ENCODE measurements at places on chromosomes 2 and 18.

DNA sequence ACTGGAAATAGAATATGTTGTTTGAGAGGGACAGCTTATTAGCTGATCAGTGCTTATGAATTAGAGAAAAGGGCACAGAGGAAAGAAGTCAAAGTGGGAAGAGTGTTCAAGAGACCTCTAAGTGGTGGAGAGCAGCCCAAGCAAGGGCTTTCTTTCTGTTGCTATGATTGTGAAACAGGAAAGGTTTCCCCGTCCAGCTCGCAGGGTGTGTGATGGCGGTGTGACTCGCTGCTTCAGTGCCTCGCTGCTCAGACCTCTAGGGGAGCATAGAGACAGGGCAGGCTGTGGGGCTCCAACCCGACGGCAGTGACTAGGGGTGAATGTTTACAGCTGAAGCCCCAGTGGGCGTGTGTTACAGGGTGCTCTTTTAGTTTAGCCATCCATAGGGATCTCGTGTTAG is 166.5 kb upstream of the COPS8 start:
- DNase-seq = no peak

- DNase-seq = no peak
Measured at GRCh38 chr18:60804415-60804814, 431.8 kb upstream of the MC4R start.

- no peak for DNase-seq
Measured at GRCh38 chr18:12027046-12027445, 45.7 kb downstream of the IMPA2 start.

DNA sequence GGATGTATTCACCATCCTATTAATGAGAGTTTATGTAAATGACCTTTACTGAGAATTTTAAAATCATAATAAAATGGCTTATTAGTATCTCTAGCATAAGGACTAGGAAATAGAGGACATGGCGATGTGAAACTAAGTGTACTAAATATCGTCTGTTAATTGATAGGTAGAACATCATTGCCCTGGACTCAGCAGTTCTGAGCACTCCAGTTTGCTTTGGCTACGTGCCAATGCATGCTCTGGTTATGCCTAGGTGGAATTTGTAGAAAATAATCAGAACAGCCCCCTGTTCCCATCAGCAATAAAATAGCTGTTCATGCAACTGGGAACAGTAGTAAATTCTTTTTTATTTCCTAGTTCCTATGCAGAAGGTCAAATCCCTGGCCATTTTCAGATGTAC is 247.8 kb downstream of the DOK6 start:
- no peak for DNase-seq

DNA sequence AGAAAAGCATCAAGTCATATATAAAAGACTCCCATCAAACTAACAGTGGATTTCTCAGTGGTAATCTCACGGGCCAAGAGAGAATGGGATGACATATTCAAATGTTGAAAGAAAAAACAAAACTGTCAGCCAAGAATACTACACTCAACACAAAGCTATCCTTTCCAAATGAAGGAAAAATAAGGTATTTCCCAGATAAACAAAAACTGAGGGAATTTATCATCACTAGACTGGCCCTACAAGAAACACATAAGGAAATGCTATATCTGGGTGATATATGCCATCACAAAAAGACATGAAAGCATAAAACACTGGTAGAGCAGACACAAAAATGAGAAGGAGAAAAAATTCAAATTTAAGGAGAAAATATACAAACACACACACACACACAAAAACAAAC is 118.6 kb downstream of the ACVR1 start:
- DNase-seq = no peak

DNA sequence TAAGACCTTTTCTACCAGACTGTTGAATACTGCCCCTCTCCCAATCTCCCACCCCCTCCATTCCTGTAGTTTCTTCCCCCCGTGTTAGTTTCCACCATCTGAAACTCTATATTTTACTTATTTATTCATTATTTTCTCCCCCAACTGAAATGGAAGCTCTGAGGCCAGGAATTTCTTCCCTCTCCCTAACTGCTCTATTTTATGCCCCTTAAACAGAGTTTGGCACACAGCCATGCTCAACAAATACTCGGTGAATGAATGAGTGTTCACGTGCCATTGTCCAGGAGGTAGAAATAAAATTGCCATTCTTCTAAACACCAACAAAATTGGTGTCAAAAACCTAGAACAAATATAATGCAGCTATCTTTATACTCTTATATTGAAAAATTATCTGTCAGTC is 5.6 kb downstream of the ITGB1BP1 start:
- no peak for DNase-seq

GRCh38 chr2:168424971-168425370 is 31.1 kb upstream of the CERS6 start:
- no peak for DNase-seq

DNA sequence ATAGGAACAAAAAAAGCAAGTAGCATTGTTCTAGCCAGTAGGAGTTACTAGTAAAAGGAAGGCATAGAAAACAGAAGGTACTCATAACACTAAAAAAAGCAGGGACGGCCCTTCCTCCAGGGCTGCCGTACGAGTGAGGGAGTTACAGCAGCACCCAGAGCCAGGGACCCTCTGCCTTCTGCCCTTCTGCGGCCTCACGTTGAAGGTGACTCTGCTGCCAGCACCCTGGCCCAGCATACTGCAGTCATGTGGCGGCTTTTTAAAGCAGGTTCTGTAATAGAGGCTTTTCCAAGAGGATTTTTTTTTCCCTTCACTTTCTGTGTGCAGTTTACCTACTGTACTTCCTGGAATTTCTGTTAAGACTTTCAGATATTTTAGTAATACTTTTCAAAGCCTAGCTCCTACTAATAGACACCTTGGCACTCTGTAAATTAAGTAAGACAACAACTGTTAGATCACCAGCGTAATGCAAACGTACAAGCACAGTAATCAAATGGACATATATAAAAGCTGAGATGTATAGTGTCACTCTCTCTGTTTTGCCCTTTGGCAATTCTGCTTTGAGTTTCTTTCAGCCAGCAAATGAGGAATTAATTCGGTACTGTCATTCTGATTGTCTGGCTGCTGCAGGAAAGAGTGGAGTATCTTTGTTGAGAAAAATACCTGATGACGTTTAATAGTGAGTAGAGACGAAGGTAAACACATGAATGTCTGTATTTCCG is 161.5 kb downstream of the PTGR3 start:
- no peak for DNase-seq

- DNase-seq = no peak
Measured at GRCh38 chr18:21459706-21460286, 140.7 kb downstream of the ESCO1 start.

All from GM20000 (cell line).